C1 segment of cervical spinal cord (tissue), 14 donors: ENCODE measurements at places on chromosomes 4 and X.
A peak's percentile ranks its signal among the peaks of the same experiment; 100 is the strongest.

DNA sequence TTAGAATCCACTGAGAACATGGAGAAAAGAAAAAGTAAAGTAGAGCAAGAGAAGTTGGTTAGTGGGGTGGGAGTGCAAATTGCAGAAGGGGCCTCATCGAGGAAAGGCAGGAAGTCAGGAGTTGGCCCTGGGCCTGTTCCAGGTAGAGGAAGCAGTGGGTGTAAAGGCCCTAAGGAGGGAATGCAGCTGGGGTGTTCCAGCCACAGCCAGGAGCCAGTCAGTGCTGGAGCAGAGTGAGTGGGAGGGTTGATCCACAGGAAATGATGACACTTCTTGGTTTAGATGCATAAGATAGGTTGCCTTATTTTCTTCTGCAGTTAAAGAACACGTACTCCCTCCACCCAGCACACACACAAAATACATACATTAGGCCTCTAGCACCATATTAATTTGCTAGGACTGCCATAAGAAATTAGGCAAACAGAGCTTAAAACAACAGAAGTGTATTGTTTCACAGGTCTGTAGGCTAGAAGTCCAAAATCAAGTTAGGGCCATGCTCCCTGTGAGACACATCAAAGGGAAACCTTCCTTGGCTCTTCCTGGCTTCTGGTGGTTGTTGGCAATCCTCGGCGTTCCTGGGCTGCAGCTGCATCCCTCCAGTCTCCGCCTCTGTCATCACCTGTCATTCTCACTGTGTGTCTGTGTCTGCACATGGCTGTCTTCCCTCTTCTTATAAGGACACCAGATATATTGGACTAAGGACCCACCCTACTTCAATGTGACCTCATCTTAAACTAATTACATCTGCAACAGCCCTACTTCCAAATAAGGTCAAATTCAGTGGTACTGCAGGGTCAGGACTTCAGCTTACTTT lies 205.9 kb downstream of the AASDH start:
- no peak for DNase-seq

GRCh38 chr4:8033067-8033755 lies 93.5 kb upstream of the AFAP1 start:
- DNase-seq: no peak

DNA sequence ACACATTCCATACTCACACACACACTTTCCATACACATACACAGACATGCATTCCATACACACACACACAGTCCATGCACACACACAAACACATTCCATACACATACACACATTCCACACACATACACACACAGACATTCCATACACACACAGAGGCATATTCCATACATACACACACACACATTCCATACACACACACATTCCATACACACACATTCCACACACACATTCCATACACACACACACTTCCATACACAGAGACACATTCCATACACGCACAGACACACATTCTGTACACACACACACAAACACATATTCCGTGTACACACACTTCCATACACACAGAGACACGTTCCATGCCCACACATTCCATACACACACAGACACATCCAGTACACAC lies 14.8 kb downstream of the LINC00632 start:
- DNase-seq: no peak

DNA sequence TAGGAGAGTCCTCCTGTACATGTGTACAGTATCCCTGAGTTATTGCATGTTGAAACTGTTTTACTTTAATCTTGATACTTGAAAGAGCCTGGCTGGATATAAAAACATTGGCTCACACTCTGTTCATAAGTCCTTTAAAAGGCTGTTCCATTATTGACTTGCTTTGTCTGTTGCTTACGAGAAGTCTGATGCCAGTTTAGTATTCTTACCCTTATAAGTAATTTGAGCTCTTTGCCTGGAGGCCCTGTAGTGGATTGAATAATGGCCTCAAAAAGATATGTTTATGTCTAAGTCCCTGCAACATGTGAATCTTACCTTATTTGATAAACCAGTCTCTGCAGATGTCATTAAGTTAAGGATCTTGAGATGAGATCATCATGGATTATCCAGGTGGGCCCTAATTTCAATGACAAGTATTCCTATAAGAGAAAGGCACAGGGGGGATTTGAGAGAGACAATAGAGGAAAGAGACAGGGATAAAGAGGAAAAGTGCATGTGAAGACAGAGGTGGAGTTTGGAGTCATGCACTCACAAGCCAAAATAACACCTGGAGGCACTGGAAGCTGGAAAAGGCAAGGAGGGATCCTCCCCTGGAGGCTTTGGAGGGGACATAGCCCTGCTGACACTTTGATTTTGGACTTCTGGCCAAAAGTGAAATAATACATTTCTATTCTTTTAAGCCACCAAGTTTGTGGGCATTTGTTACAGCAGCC lies 98.1 kb downstream of the IRF2 start:
- DNase-seq: no peak

GRCh38 chr4:173539986-173540385 lies 10.0 kb upstream of the HAND2 start:
- no peak for DNase-seq

- no peak for DNase-seq
Observed at GRCh38 chr4:75048208-75048879, 115.4 kb downstream of the PARM1 start.

DNA sequence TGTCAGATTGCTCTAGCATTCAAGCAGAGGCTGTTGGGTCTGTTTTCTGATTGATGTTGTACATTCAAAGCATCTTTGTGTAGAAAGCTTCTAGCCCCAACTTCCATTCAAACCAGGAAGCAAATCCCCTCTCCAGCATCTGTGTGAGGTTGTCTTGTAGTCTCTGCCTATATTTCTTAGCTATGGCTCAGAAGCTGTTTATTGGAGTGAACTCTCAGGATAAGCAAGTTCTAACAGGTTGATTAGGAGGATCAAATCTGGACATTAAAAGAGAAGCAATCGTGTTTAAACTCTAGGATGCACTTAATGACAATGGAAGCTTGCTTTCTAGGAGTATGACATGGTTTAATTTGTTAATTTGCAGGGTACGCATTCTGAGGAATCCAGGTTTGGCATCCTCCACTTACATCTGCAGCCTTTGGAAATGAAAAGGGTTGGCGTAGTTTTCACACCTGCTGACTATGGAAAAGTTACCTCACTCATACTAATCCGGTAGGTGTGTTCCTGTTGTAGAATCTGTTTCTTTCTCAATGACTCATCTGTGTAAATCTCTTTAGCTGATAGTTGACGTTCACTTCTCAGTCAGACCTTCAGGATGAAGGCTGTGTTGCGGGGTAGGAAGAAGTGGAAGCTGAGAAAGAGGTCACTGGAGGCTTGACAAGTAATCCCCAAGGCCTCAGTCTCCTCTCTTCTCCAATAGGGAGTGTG lies 88.0 kb upstream of the TLR2 start:
- DNase-seq: no peak

DNA sequence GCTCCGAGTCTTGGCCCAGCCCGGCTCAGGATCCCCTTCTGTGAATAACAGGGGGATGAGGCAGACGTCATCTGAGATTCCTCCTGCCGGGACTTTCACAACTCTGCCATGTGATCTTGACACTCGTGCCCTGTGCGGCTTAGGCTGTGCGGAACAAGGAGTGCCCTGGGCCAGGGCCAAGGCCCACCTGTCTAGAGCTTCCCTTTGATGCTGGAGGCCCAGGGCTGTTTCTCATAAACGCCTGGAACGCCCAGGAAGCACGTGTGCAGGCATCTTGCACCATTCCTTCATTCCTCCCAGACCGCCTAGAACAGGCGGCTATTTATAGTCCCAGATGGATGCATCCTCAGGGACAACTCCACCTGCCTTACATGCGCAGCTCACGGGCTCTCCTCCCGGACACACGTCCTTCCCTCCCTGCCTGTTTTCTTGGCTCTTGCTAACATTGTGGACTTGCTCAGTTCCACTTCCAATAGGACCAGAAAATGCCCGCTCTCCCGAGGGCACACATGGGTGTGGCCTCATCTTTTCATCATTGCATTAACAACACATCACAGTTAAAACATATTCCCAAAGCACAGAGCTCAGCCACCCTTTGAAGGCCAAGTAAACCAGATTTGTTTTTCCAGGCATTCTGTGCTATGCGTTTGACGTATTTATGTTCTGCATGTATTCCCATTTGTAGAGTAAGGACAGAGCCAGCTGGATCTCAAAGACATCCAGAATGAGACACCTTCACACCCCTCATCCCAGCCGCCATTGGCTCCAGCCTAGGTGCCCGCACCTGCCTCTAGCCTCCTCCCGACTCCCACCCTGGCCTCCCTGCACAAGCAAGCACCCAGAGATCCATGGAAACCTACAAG lies 57.2 kb downstream of the ABLIM2 start:
- DNase-seq: peak; percentile 40

DNA sequence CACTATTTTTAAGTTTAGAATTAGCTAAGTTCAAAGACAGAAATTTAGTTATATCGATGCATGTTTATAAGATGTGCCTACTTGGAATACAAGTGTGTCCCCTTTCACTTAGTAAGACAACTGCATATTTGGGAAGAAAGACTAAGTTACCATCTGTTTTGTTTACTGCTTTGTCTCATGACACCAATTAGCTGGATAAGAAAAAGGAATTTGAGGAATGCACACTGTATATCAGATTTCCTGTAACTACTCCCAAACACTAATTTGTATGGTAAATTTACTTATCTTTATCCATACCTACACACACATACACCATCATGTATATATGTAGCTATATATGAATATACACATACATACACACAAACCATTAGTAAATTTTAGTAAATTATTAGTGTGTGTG lies 1442.8 kb upstream of the IGFBP7 start:
- no peak for DNase-seq

DNA sequence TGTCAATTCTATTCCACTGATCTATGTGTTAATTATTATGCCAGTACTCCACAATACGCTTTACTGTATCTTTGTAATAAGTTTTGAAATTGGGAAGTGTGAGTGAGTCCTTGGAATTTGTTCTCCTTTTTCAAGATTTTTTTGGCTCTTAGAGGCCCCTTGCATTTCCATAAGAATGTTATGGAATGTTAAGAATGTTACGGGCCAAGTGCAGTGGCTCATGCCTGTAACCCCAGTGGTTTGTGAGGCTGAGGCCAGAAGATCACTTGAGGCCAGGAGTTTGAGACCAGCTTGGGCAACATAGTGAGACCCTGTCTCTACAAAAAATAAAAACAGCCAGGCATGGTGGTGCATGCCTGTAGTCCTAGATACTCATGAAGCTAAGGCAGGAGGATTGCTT lies 167.6 kb upstream of the CXorf66 start:
- no peak for DNase-seq

DNA sequence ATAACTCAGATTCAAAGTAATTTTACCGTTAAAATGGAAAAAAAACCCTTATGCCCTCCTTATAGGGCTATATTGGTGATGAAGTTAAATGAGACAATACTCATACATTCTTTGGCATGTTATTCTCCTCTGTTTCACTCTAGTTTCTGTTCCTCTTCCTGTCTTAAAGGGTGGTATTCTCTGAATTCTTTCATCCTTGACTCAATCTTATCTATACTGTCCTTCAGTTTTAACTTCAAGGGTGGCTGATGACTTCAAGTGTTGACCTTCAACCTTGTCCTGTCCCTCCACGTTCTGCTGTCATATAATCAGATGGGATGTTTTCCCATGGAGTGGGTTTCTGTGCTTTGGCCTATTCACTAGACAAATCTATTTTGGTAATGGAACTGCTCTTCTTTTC lies 44.0 kb downstream of the ZNF518B start:
- DNase-seq: no peak

GRCh38 chr4:169626331-169627282 lies 6.2 kb downstream of the CLCN3 start:
- DNase-seq: no peak

GRCh38 chr4:77564231-77564630 lies 41.4 kb upstream of the CXCL13 start:
- DNase-seq: no peak

GRCh38 chr4:145609481-145610427 lies 9.4 kb upstream of the MMAA start:
- DNase-seq: no peak

DNA sequence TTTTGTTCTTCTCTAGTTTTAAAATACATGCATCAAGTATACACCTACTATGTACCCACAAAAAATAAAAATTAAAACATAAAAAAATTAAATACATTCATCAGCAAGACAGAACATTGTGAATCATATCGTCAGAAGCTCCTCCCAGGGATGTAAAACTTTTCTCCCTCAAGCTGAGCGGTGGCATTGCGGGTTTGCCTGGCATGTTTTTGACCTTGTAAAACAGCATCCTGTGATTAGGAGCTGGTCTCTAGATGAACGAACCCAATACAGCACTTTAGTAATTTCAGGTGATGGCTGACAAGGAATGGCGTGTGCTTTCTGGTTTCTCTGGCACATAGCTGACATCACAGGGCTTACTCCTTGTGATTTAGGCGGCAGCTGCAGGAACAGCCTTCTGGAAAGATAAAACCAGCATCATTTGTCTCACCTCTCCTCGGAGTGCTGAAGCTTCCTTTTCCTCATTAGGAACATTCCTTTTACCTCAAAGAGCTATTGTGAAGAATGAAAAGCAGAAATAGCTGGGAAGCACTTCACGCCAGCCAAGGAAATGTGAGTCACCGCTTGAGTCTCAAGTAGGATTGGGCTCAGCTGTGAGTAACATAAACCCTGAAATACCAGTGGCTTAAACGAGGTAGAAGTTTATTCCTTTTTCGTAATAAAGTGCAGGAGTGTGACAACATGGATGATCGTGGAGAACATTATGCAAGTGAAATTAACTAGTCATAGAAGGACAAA lies 44.3 kb downstream of the NYX start:
- DNase-seq: no peak

- no peak for DNase-seq
Observed at GRCh38 chr4:3237712-3238560, 11.0 kb upstream of the MSANTD1 start.

- DNase-seq: no peak
Observed at GRCh38 chrX:13094828-13095341, 50.5 kb upstream of the FAM9C start.

DNA sequence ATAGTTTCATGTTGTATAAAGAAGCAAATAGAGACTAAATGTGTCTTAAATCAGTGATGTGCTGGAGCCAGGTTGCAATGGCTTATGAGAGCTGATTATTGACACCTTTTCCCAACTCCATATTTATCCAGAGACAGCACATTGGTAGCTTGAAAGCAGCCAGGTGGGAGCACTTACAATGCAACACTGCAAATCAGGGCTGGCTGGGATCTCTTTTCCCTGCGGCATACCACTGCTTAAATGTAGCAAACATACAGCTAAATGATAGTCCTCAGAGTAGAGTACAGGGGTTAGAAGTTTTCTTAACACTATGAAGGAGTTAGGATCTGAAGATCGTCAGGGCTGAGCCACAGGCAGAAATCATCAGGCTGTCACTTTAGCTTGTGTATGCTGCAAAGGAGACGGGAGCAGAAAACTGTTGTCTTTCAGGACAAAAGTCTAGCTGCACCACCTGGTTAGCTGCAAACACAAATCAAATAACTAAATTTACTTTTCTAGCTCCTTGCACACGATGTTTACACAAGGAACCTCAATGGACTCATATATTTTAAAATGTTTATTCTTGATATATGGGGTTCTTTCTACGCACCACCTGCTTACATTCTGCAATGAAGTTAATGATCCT lies 527.3 kb downstream of the TLL1 start:
- DNase-seq: no peak

- DNase-seq: peak; percentile 60
Observed at GRCh38 chr4:148044089-148044911, 312.4 kb downstream of the ARHGAP10 start.
